ENCODE measurements at places on chromosomes 1 and 21. TPM values are rescaled to one million over a fixed set of nuclear protein-coding genes. Genes with fewer than 3 reads are reported as not detected.

GRCh38 chr1:111961773-111962565 lies 27.5 kb downstream of the KCND3 start:
- DNase-seq: no peak

Gene KLHL21
- 22.6 TPM for total RNA-seq

Gene SERPINC1
- 0.30 TPM for total RNA-seq

Gene DLGAP3
- total RNA-seq: 0.18 TPM

DNA sequence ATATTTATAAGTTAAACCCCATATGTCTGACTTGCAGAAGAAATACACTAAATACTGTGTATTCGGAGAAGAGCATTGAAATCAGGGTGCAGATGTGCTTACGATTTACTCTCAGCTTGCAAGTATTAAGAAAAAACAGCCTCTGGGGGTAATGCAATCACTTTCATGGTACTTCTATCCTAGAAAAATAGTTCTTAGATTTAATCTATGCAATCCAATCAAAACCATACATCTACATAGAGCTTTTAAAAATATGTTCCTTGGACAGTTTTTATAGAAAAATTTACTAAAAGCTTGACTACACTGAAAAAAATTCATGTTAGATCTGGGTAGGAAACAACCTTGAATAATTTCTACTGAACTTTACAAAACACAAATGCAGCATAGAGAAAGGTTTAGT lies 890.3 kb upstream of the ADGRL2 start:
- DNase-seq: no peak

Data from lower lobe of right lung (tissue), 2 donors.